NB4 (cell line): ENCODE measurements at places on chromosomes 2 and 18.
A peak's percentile ranks its signal among the peaks of the same experiment; 100 is the strongest.

DNA sequence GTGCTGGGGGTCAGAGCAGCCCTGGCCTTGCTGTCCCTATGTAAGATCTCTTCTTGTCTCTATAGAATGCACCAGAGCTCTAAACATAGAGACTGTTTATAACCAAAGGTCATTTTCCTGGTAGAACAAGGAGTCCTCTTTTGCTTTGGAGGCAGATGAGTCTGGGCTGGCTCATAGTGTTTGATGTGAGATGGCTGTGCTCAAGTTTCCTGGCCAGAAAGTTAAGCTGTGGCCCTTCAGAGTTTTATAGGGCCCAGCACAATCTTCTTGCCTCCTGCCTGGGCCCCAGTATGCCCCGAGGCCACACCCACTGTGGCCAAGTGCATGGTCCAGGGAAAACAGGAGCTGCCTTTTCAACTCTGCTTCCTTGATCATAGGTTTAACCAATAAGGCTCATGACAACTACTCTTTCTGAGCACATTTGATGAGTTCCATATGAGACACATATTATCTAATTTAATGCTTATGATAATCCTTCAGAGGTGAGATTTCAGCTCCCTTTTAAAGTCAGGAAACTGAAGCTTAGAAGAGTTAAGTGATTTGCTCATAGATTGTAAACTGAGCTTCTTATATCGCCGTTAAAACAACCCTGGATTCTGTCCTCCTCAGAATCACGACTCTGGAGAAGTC lies 66.3 kb downstream of the MYCN start:
- DNase-seq, result peak; percentile 15

GRCh38 chr2:37612382-37612781 lies 59.1 kb downstream of the CDC42EP3 start:
- no peak for DNase-seq

GRCh38 chr2:233940376-233941276 lies 23.5 kb downstream of the TRPM8 start:
- DNase-seq, result no peak

DNA sequence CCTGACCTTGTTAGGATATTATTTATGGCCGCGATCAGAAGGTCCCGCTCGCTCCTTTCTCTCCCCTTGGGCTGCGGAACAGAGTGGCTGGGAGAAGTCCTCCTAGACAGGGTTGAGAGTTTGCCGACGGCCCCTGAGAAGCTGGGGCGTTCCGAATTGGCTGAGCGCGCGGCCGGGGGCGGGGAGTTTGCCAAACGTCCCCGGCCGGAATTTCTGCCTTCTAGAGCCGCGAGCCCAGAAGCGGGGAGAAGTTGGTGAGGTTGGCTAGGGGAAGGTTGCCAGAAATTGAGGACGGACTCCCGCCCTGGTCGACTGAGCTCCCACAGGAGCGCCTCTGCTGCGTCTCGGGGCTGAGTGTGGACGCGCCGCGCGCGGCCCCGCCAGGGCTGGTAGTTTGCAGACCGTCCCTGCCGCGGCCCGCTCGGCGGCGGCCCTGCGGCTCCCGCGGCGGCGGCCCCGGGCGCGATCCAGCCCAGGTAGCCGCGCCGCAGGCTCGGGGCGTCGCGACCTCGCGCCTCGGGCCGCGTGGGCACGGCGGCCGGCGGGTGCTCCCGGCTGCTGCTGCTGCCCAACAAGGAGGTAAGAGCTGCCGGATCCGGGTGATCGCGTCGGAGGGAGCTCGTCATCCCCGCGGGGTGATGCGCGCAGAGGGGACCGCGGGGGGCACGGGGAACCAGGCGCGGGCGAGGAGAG lies 134.0 kb upstream of the MGAT5 start:
- DNase-seq, result peak; percentile 96

DNA sequence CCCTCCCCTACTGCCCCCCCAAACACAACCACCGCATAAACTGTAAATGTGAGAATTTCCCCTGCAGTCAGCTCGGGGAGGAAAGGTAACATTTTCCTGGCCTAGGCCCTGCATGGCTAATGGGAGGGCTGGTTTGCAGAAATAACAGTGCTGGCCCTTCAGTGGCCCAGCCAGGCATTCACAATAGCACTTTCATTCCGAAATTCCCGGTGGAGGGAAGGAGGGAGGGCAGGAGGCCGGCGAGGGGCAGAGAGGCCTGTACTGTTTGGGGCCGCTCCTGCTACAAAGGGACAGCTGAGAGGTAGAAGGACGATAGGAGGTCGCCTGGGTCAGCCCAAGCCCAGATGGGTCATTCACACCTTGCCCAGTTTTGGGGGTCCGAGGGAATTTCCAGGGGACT lies 11.3 kb downstream of the CYP26B1 start:
- DNase-seq, result no peak

- no peak for DNase-seq
Observed at GRCh38 chr2:75153221-75153620, 46.1 kb downstream of the TACR1 start.

GRCh38 chr2:42249284-42249683 lies 80.1 kb downstream of the EML4 start:
- peak; percentile 29 for DNase-seq

GRCh38 chr18:26746398-26746797 lies 119.1 kb downstream of the AQP4 start:
- DNase-seq, result no peak

- no peak for DNase-seq
Observed at GRCh38 chr2:86055314-86055713, 50.4 kb downstream of the POLR1A start.

- no peak for DNase-seq
Observed at GRCh38 chr18:58316396-58317342, 272.6 kb downstream of the NEDD4L start.

- DNase-seq, result peak; percentile 78
Observed at GRCh38 chr2:21256006-21256405, 132.2 kb downstream of the TDRD15 start.
